ENCODE measurements at places on chromosomes 1 and 21. TPM values are rescaled to one million over a fixed set of nuclear protein-coding genes. Genes with fewer than 3 reads are reported as not detected.

- H3K27me3 ChIP-seq: no peaks in the 10 kb centered on the region
- no peaks in the 10 kb centered on the region for H3K36me3 ChIP-seq
- peak overlapping the region; percentile 79 for H3K27ac ChIP-seq
- DNase-seq: no peak
- H3K4me1 ChIP-seq: peaks cover 16% of the 10 kb centered on the region
Observed at GRCh38 chr1:67053535-67053784, 488 bp downstream of the SLC35D1 start.

DNA sequence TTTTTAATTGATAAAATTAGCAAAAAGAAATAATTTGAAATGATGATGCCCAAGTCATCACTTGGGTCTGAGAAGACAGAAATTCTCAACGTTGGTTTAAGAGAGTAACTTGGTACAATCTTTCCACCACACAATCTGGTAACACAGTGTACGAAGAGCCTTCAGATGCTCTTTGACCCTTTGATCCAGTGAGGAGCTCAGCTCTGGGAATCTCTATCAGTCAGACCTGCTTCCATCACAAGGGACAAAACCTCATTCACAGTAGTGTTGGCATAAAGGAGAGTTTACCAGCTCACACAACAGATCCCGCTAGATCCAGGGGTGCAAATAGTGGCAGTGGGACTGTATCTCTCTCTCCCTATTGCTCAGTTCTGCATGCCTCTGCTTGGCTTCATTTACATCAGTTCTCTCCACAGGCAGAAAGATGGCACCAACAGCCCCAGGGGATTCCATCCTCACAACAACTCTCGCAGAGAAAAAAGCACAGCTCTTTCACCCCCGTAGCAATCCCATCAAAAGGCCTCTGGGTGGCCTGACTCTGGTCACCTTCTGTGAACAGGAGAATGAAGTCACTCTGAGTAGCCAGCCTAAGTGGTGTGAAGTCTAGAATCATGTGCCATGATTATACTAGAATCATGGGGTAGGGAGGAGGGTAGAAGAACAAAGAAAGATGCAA is 119.7 kb downstream of the ZNF281 start:
- H3K36me3 ChIP-seq: no peaks in the 10 kb centered on the region
- peak; percentile 37 for DNase-seq
- no peak overlapping the region for H3K27ac ChIP-seq
- H3K4me3 ChIP-seq: no peak overlapping the region
- H3K27me3 ChIP-seq: no peaks in the 10 kb centered on the region

- H3K27ac ChIP-seq: no peak overlapping the region
- no peak overlapping the region for H3K4me3 ChIP-seq
- no peaks in the 10 kb centered on the region for H3K27me3 ChIP-seq
Observed at GRCh38 chr1:227032396-227032795, 92.3 kb downstream of the COQ8A start.

- no peak overlapping the region for H3K4me3 ChIP-seq
- H3K36me3 ChIP-seq: no peaks in the 10 kb centered on the region
- peaks cover 6% of the 10 kb centered on the region for H3K27me3 ChIP-seq
- no peak for DNase-seq
- no peaks in the 10 kb centered on the region for H3K4me1 ChIP-seq
Observed at GRCh38 chr1:230510496-230510895, 84.4 kb upstream of the PGBD5 start.

GRCh38 chr21:38990424-38990794 is 184.7 kb downstream of the ETS2 start:
- no peak for DNase-seq
- no peaks in the 10 kb centered on the region for H3K36me3 ChIP-seq
- H3K4me1 ChIP-seq: peaks cover 8% of the 10 kb centered on the region
- H3K4me3 ChIP-seq: no peak overlapping the region
- H3K27ac ChIP-seq: no peak overlapping the region

Gene GREM2
- total RNA-seq: not detected

Gene C1QC
- total RNA-seq: 0.59 TPM

DNA sequence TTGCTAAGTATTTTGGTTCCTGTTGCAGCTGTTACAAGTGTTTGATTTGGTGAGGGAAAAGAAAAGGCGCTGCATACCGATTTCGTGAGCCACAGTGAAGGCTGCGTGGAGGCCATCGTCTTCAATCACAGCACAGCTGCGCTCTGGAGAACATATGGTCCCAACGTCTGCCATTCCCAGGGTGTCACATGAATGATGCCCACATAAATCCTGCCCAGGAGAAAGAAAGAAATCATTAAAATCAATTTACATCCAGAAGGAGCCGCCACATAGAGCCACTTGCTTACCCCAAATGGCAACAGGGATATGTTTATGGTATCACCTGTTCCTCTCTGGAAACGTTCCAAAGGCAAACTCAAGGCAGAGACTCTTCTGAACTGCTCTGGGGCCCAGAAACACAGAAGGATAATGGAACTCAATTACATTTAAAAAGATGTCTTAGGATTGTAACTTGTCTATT is 12.2 kb downstream of the ADAMTS5 start:
- H3K27ac ChIP-seq: no peak overlapping the region
- no peaks in the 10 kb centered on the region for H3K27me3 ChIP-seq
- no peaks in the 10 kb centered on the region for H3K4me1 ChIP-seq
- H3K4me3 ChIP-seq: no peak overlapping the region
- no peak for DNase-seq

Gene CTSE
- total RNA-seq: 0.12 TPM

- no peaks in the 10 kb centered on the region for H3K4me1 ChIP-seq
- no peak for DNase-seq
- no peak overlapping the region for H3K4me3 ChIP-seq
- no peaks in the 10 kb centered on the region for H3K27me3 ChIP-seq
- no peak overlapping the region for H3K27ac ChIP-seq
Observed at GRCh38 chr1:3261007-3261968, 192.3 kb downstream of the PRDM16 start.

GRCh38 chr1:225914947-225915346 is 9.1 kb downstream of the PYCR2 start:
- H3K4me3 ChIP-seq: no peak overlapping the region
- no peak for DNase-seq
- H3K4me1 ChIP-seq: no peaks in the 10 kb centered on the region
- no peaks in the 10 kb centered on the region for H3K27me3 ChIP-seq
- H3K36me3 ChIP-seq: peaks cover 5% of the 10 kb centered on the region

DNA sequence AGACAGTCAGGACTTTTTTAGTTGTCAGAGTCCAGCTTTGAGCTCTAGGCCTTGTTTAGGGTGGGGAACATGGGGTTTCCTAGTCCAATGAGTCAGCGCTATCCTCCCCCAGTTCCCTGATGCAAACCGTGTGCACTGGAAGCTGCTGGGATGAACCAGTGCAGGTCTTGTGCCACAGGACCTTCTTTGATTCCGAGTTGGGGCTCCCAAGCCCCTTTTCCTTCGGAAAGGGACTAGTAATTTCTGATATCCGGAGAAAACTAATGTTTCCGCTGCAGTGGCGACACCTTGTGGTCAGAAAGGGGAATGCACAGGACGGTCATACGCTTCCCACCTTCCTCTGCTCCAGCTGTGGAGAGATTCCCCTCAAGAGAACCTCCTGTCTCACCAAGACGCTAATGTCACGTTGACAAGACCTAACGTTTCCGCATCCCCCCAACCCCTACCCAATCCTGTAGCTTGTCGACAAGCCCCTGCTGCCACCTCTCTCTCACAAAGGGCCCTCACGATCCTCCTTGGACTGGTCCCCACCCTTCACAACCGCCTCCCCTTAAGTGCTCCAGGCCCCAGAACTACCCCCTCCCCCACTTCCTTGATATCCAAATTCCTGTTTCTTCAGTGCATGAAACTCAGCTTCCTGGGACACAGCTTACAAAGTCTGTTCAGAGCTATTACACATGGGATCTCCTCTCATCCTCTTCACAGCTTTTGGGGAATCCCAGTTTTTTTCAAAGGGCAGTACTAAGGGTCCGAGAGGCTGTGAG is 30.9 kb downstream of the GPA33 start:
- peak; percentile 52 for DNase-seq
- peaks cover 22% of the 10 kb centered on the region for H3K4me1 ChIP-seq
- H3K27me3 ChIP-seq: no peaks in the 10 kb centered on the region
- peak overlapping the region; percentile 31 for H3K4me3 ChIP-seq
- peak overlapping the region; percentile 10 for H3K27ac ChIP-seq

DNA sequence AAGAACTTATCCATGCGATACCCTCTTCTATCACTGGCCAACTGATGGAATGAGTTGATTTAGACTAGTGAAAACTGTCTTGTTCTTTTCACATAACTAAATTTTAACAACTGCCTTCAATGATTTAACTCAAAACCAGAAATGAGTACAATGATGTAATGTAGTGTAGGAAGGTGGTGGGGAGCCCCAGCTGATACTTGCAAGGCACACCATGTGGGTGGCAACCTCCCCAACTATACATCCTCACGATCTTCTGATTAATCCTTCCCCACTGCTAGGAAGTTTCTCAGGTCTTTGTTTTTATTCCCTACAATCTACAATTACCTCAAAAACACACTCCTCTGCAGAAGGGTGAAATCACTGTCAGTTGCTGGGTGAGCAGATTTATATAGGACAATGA is 100.7 kb downstream of the KCTD3 start:
- H3K27ac ChIP-seq: no peak overlapping the region
- no peak overlapping the region for H3K4me3 ChIP-seq
- H3K27me3 ChIP-seq: peaks cover 9% of the 10 kb centered on the region

- H3K4me1 ChIP-seq: peaks cover 5% of the 10 kb centered on the region
- H3K36me3 ChIP-seq: no peaks in the 10 kb centered on the region
- H3K4me3 ChIP-seq: no peak overlapping the region
- H3K27me3 ChIP-seq: no peaks in the 10 kb centered on the region
- H3K27ac ChIP-seq: no peak overlapping the region
- no peak for DNase-seq
Observed at GRCh38 chr21:35062016-35062415, 12.9 kb upstream of the RUNX1 start.

Gene LCK
- total RNA-seq: 0.79 TPM

DNA sequence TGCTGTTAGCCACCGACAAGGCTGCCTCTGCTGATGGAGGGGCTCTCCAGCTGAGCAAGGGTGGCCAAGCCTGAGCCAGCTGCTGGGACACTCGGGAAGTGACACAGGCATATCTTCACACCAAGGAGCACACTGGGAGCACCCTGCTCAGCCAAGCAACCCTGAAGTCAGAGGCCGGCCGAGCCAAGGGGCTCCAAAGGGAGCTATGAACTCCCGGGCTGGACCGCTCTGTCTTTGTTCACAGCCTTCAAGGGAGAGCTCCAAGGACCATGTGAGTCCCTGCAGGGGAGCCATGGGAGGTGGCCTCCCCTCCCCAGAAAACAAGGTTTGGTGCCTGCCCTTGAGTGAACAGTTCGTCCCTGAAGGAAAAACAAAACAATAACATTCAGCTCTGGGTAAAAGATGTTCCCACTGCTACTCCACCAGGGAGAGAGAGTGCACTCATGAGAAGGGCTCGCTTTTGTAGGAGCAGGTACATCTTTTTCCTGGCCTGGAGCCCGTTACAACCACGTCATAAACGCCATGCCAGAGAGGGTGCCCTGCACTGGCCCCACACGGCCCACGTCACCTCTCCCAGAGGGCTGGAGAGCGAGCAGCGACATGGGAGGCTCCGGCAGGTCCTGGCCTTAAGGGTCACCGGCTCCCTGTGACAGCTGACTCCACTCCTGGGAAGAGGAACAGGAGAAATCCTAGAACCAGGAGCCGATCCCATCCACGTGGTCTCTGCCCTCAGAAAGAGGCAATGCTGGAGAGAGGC is 56.3 kb upstream of the SLC25A33 start:
- H3K27me3 ChIP-seq: no peaks in the 10 kb centered on the region
- no peak for DNase-seq
- H3K4me1 ChIP-seq: no peaks in the 10 kb centered on the region
- no peak overlapping the region for H3K4me3 ChIP-seq

DNA sequence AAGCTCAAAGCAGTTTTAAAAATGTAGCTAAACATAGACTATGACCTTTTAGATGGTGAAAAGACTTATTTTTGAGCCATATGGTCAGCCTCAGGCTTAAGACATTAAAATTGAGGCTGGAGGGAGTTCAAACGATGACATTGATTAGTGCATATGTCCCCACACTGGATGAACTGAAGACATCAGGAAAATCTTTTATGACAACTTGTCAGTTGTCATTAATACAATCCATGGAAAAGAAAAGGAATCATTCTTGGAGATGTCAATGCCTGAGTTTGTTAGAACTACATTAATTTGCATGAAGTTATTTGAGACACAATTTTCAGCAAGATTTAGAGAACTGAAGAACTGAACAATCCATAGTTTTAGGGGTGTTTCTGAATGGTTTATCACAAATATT is 349.9 kb downstream of the COL11A1 start:
- H3K4me3 ChIP-seq: no peak overlapping the region
- H3K36me3 ChIP-seq: no peaks in the 10 kb centered on the region
- no peak overlapping the region for H3K27ac ChIP-seq
- H3K4me1 ChIP-seq: no peaks in the 10 kb centered on the region
- H3K27me3 ChIP-seq: no peaks in the 10 kb centered on the region

DNA sequence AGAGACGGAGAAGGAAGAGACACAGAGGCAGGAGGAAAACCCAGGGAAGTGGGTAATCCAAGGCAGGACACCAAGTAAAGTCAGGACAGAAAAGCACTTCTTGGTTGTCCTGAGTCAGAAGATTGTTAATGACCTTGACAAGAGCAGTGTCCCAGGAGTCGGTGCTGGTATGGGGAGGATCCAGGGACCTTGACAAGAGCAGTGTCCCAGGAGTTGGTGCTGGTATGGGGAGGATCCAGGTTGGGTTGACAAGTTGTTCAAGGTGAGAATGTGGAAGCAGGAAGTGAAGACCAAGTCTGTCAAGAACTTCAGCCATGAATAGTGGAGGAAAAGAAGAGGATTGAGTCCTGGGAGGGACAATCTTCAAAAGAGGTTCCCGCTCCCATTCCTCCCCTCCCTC is 31.9 kb downstream of the ZBTB18 start:
- no peak for DNase-seq
- H3K27me3 ChIP-seq: peaks cover 52% of the 10 kb centered on the region
- H3K36me3 ChIP-seq: no peaks in the 10 kb centered on the region
- no peak overlapping the region for H3K27ac ChIP-seq
- H3K4me3 ChIP-seq: no peak overlapping the region

DNA sequence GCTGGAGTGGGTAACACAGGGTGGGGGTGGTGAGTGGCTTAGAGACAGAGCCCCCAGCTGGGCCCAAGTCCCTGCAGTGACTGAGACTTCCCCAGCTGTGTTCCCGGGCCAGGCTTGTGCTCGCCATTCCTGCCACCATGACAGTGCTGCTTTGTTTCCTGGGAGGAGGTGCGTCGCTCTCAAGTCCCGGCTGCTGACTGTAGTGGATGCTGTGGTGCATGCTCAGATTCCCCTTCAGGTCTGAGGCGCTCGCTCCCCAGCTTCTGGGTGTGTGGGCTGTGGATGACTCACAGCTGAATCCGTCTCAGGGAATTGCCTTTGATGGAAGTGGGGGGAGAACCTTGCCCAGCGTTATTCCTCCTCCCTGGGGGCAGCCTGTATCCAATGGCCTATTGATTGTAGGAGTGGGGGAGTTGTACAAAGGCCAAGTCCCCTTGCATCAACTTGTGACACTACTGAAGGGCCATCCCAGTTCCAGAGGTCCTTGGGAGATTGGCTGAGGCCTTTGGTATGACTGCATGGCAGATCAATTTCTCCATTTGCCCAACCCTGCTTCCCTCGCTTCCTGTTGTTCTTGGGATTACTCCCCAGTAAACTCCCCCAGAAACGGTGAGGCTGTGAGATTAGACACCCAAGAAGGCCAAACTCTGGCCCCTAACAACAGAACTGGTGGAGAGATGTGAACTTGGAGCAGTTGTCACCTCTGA is 17.8 kb upstream of the POU3F1 start:
- peak; percentile 64 for DNase-seq
- peaks cover 27% of the 10 kb centered on the region for H3K4me1 ChIP-seq
- no peaks in the 10 kb centered on the region for H3K27me3 ChIP-seq
- 0 out of 2 replicates have a peak overlapping the region, but pooled peaks have one; percentile 4 for H3K27ac ChIP-seq

GRCh38 chr1:151289991-151290708 is 8.1 kb downstream of the ZNF687 start:
- no peaks in the 10 kb centered on the region for H3K27me3 ChIP-seq
- H3K4me3 ChIP-seq: no peak overlapping the region
- H3K4me1 ChIP-seq: no peaks in the 10 kb centered on the region
- no peak for DNase-seq

Gene MLLT11
- total RNA-seq: 0.17 TPM
